ENCODE measurements at places on chromosomes 4 and X.
A peak's percentile ranks its signal among the peaks of the same experiment; 100 is the strongest.

DNA sequence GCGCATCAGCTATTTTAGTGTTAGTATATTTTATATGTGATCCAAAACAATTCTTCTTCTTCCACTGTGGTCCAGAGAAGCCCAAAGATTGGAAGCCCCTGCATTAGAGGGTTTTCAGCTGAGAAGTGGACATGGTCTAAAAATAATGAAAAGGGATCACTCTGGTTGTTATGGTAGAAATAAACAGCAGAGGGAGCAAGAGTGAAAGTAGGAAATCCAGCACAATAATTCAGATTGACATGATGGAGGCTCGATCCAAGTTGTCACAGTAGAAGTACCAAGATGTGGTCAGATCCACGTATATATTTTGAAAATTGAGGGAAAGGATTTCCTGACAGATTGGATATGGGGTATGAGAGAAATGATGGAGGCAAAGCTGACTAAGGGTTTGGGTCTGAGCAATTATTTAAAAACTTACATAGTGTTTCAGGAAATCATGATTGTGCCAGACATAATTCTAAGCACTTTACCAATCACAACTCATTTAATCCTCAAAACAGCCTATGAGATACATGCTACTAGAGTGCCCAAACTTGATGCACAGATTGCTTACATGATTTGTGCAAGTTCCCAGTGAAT is 17.0 kb upstream of the TMEM144 start:
- DNase-seq, result peak; percentile 12

DNA sequence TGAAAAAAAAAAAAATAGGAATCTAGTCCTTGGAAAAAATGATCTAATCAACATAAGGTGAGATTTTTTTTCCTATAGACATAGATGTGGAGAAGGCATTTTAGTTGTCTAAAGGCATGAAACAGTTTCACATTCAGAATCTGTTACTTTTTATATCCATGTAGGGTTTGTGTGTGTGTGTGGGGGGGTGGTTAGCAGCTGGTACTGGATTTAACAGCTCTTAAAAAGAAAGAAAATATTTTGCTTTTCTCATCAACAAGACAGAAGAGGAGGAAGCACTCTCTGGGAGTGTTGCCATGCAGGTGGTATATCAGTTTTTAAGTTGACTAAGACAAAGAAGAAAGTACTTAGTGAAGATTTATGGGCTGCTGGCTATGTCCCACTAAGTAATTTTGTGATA is 122.3 kb downstream of the VCX3B start:
- no peak for DNase-seq

DNA sequence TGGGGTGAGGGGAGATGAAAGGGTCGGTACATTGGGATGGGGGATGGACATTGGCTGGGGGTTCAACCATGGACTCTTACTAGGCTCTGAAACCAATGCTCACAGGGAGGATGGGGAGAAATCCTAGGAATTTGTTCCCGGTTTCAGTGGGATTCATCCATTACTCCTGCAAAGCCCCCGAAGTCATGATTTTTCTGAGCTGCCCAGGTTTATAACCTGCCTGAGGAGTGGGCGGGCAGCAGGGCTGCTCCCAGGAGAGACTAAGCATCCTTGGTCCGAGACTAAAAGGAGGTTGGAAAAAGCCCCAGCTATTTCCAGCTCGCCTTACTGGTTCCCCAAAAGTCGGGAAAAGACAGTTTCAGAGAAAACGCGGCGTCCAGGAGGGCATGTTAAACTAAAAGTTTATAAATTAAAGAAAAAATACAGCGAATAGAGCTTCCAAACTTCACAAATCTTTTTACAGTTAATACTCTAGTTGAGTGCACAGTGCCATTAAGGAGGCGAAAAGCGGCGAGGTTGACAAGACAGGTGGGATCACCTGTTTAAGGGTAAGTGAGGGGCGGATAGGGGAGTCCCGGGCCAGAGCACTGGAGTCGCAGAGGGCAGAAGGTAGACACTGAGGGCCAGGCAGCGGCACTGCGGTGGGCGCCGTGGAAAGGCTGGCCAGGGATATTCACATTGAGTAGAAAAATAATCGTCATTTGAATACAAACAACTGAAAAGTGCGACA is 3.7 kb downstream of the NKX3-2 start:
- DNase-seq, result no peak

GRCh38 chr4:7189066-7189465 is 3.3 kb upstream of the SORCS2 start:
- DNase-seq, result no peak

GRCh38 chrX:36214924-36215323 is 295.4 kb downstream of the CFAP47 start:
- DNase-seq, result no peak

All from fibroblast of skin of right biceps (primary cell).